Tibial nerve (tissue), 4 donors: ENCODE measurements at places on chromosomes 5 and 9. TPM values are rescaled to one million over a fixed set of nuclear protein-coding genes. Genes with fewer than 3 reads are reported as not detected.

DNA sequence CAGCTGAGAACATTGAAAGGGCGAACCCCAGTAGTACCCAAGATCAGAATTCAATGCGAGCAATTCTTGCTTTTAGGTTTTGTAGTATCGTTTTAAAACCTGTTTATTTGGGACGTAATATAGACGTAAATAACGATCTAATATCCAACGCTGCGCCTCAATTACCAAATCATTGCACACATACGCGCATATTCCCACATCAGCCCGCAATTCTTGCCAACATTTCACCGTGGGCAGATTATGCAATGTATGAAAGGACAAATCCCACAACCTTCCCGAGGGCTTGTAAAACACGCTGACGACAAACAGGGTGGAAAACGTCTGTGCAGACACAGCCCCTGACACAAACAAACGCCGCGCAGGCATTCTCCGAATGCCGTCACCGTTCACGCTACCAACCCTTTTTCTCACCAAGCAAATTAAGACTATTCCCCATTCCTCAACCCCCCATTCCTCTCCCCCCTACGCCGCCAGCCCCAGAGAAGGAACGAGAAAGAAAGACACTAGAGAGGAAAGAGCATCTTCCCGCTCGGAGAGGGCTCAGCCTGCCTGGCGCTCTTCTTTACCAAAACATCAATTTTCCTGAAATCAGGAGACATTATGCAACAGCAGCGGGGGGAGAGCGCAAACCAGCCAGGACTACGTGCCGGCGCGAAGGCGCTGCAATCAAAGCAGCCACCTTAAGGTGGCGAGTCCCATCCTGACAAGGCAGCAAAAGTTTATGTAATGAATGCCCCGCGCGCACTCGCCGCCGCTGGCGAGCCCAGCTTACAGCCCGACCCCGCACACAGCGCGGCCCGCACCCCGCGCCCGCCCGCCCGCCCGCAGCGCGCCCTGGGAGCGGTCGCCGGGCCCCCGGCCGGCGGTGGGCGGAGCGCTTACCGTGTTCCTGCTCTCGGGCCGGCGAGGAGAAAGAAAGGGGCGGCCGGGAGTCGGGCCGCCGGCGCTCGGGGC lies 597 bp downstream of the NFIL3 start:
- H3K27ac ChIP-seq: peak overlapping the region; percentile 95
- peak; percentile 91 for DNase-seq
- no peaks in the 10 kb centered on the region for H3K36me3 ChIP-seq
- H3K4me3 ChIP-seq: peak overlapping the region; percentile 85

GRCh38 chr9:136700959-136701667 lies 11.3 kb upstream of the DIPK1B start:
- H3K4me3 ChIP-seq: peak overlapping the region; percentile 9
- H3K4me1 ChIP-seq: no peaks in the 10 kb centered on the region
- DNase-seq: no peak
- no peaks in the 10 kb centered on the region for H3K36me3 ChIP-seq
- peaks cover 34% of the 10 kb centered on the region for H3K27me3 ChIP-seq

UBE2QL1 gene
- total RNA-seq: 1.0 TPM

KLF9 gene
- 349 TPM for total RNA-seq

SPIN1 gene
- 73.6 TPM for total RNA-seq

CDC42SE2 gene
- 23.1 TPM for total RNA-seq
